ENCODE measurements at places on chromosomes 4 and X.

GRCh38 chr4:17480210-17480927 is 31.5 kb downstream of the QDPR start:
- DNase-seq = no peak

GRCh38 chr4:55030589-55030988 is 94.8 kb downstream of the KDR start:
- DNase-seq = no peak

DNA sequence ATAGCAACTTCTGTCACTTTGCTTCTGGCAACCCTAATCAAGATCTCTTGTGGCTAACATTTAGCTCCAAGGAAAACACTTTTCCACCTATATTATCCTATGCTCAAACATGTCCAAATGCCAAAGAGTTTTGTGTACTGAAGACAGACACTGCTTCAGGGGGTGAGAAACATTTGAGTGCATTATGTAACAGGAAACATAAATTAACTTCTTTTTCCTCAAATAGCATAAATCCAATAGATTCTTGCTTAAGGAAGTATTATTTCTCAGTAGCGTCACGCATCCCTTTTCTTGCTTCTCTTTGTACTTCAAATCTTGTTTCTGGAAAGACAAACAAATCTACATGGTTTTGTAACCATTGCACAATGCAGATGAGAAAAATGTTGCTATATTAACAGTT is 839.1 kb downstream of the GLUD2 start:
- no peak for DNase-seq

GRCh38 chr4:127400731-127401346 is 231.9 kb upstream of the INTU start:
- no peak for DNase-seq

- DNase-seq = no peak
These were observed 1.8 kb downstream of the EPHA5 start for GRCh38 chr4:65668201-65669089.
